ENCODE measurements at places on chromosomes 7 and 10.
A peak's percentile ranks its signal among the peaks of the same experiment; 100 is the strongest.

GRCh38 chr10:67471022-67471421 is 225.0 kb downstream of the CTNNA3 start:
- no peak for DNase-seq

DNA sequence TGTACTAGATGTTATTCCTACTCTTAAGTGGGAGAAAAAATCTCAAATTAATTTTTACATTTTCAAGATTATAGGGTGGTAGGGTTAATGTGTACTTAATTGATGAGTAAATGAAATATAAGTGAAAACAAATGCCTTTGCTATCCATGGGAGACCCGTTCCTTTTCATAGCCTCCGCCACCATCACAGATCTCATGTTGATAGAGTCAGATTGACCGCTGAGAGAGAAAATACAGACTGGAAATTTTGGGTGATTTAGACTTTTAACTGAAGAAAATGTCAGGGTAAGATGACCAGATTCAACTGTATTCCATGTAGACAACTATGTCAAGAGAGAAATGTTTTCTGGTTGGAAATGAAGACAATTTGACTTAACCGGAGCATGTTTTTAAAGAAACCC is 446.2 kb downstream of the AUTS2 start:
- no peak for DNase-seq

- no peak for DNase-seq
These were observed 98.2 kb upstream of the IMMP2L start for GRCh38 chr7:111660478-111660877.

DNA sequence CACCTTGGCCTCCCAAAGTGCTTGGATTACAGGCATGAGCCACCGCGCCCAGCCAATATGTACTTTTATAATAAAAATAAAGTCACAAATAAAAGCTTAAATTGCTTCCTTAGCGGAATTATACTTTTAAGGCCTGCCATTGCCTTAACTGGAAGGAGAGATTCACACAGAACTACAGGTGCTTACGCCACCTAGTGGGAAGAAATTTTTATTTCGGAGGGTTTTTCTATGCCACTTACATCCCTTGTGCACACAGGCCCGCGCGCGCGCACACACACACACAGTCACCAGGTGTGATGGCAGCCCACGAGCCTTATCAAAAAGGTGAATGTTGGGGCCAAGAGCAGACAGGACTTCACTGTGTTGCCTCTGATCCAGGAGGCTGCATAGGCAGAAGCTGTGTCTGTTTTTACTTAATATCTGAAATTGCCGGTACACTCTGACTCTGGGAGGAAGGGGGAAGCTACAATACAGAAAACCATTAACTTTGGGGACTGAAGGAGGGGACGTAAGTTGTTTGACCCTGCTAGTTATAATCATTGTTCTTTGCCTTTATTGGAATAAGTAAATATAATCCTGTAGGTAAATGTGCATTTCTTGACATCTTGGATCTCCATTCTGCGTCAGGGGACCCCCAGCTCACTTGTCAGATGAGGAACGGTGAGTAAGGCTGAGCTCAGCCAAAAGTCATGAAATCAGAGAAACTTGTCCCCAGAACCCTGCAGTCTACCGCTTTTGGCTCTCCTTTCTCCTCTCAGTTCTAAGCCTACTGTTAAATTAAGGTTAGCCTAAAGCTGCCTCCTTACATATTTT is 87.1 kb downstream of the SLC16A9 start:
- DNase-seq: peak; percentile 77

DNA sequence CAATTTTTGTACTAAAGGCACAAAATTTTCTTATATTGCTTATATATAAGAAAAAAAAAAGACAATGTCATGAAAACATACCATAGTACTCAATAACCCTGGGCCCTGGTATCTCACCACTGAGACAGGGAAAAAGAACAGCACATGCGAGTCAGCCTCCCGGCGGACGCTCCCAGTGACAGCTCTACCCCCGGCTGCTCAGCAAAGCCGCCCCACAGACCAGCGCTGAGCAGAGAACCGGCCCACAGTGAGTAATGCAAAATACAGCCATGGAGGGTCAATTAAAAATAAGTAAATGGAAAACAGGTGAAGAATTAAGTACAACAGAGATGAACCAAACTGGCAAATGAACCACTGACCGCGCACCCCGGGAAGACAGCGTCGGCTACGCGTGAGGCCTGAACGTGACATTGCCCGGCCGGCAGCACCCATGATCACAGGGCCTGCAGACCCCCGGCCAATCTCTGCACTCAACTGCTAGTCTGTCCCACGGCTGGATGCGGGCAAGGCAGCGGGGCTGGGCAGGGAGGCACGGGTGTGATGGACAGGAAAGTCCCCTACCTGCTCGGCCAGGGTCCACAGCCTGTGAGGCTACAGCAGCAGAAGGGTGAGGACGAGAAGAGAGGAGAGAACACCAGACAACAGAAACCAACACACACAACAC is 175.9 kb downstream of the ZMYND11 start:
- peak; percentile 25 for DNase-seq

GRCh38 chr10:115222039-115222438 is 128.9 kb downstream of the ATRNL1 start:
- DNase-seq: no peak

DNA sequence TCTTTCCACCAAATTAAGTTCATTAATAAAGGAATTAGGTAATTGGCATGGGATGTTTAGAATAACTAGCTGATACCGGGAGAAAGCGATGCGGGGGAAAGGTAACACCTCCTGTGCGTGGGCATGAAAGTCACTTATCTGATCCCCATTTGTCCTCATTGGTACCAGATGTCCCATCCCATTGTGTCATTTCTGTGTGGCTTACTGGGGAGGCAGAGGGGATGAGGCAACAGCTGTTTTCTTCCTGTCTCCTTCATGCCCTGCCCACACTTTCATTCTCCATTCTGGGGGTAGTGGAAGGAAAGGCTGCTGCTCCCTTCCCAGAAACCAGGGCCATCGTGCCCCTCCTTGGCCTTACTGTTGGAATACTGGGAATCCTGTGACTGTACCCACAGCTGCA is 27.1 kb downstream of the EEPD1 start:
- no peak for DNase-seq

- DNase-seq: no peak
These were observed 1001.7 kb upstream of the KCND2 start for GRCh38 chr7:119271147-119271779.

GRCh38 chr7:36726806-36727503 is 2.7 kb upstream of the AOAH start:
- DNase-seq: no peak

DNA sequence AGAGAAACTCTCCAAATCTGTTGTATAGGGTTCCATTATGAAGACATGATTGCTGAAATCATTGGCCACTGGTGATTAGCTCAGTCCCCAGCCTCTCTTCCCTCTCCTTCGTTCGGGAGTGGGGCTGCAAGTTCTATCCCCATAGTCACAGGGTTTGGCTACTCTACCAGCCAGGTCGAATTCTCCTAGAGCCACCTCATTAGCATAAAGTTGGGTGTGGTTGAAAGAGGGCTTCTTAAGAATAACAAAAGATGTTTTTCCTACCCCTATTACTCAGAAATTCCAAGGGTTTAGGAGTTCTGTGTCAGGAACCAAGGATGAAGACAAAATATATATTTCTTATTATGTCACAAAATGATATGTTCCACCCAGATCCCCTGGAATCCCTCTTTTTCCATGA is 166.2 kb upstream of the YAE1 start:
- no peak for DNase-seq

DNA sequence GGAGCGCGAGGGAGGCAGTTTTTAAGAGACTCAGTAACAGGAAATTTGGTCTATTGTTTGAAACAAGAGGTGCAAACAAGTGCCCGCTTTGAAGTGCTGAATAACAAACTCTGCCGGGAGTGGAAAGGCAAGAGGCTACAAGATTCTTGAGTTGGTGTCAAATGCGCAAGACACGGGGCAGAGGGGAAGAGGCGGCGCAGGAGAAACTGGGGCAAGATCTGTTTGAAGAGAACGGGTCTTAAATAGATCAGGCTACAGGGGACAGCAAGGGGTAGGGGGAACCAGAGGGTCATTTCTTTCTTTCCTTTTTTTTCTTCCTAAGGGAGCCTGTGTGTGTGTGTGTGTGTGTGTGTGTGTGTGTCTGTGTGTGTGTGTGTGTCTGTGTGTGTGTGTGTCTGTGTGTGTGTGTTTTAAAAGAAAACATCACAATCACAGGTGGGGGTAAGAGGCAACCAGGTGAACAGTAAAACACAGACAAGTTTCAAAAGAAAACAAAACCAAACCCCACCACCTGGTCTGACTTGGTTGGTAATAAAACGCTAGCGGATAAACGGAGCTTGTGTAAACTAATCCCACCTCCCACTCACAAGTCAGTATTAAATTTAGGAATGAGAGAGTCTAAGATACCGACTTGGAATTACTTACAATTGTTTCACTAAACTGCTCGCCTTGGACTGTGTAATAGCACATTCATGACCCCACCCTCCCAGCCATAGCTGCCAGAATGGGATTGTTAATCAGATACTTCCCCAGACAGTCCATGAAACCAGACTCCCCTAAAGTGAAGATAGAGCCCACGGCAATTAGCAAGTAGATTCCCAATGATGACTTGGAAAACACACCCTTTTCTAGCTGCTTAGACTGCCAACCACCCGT is 13.1 kb upstream of the CUX1 start:
- no peak for DNase-seq

GRCh38 chr7:9120331-9120730 is 686.9 kb downstream of the NXPH1 start:
- DNase-seq: no peak

GRCh38 chr10:101780187-101780817 is 2.9 kb downstream of the NPM3 start:
- DNase-seq: no peak

DNA sequence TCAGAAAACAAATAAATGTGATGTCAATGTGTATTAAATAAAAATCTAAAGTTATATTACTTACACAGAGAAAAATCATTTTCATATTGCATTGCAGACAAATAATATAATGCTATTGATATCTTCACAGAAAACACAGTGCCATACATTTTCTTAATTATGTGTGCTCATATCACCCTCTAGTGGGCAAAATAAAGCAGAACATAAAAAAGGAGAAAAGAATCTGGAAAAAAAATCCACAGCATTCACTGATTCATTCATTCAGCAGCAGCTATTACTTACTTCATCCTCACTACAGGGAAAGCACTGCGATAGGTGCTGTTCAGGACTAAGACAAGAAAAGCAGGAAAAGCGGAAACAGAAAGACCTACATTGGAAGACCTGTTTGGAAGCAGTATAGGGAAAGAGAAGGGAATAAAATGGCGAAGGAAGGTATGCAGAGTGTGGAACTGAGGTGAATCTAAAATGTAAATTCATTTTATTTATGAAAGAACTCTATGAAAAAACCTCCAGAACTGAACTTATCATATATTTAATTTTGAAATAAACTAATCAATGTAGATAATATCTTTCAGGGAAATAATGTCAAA is 73.2 kb downstream of the POT1 start:
- DNase-seq: peak; percentile 58

DNA sequence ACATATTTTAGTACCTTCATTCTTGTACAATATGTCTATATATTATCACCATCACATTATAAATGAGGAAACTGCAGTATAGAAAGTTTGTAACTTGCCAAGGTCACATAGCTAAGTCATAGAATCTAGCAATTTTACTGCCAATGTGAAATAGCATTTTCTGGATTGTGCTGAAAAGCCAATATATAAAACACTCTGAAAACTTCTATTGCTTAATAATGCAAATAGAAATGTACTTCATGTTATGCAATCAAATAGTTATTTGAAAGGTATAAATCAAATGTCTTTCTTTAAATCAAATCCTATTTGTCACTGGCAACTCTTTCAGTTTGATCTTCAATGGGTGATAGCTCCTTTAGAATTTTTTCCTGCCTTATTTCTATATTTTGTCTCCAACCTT is 129.5 kb downstream of the TMEM26 start:
- DNase-seq: no peak

GRCh38 chr7:41918597-41918996 is 215.7 kb upstream of the INHBA start:
- peak; percentile 59 for DNase-seq

- DNase-seq: no peak
These were observed 491 bp upstream of the SH2D4B start for GRCh38 chr10:80537086-80537735.

GRCh38 chr7:154906736-154907355 is 96.1 kb downstream of the PAXIP1 start:
- no peak for DNase-seq

DNA sequence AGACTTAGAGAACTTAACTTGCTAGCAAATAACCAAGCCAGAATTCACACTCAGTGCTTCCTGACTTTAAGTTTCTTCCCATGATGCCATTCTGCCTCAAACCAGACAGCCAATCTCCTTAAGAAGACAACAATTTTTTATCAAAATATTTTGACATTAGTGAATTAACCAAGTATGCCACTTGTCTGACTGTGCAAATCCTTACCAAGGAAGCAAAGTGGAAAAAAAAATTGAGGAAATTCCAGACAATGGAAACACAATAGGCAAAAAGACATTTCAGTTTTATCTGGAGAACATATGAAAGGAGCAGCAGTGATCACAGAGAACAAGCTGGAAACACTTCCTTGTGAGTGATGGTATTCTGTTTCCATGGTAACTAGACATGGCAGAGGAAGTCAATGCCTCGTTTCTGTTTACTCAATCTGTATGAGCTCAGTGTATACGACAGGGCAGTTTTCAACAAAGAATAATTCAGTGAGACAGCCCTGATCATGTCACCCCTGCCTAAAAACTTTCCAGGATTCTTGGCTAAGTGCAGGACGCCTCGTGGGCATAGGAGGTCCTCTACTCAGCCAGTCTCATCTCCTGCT is 114.2 kb downstream of the DYNC1I1 start:
- DNase-seq: peak; percentile 44

DNA sequence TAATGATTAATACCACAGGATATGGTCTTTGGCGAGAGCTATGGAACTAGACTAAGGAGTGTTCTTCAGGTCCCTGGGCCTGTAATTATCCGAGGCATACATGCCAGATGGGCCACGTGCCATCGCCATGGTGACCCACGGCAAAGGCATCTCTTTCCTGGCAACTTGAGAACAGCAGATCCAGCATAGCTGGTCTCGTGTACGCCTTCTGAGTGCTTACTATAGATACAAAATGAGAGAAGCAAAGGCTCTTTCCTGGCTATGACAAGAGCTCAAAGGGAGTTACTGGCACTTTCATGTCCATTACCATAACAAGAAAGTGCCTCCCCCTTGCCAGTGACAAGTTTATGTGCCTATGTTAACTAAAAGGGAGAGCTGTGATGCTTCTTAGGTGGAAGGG is 26.0 kb upstream of the GLI3 start:
- peak; percentile 32 for DNase-seq

DNA sequence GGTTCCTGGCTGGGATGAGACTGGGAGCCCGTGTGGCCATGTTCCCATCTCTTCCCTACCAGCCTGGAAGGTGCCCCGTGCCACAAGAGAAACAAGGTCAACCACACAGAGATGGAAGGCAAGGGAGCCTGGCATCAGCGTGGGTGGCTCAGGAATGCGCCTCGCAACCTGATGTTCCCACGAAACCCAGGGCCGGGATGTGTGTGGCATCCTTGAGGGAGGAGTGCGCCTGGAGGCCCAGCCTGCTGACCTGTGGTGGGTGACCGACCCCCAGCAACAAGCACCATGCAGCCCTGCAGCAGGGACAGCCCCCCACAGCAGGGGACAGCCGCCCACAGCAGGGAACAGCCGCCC is 267.2 kb downstream of the ELFN1 start:
- no peak for DNase-seq

Data from cardiac fibroblast (primary cell).